ENCODE measurements at places on chromosomes 1 and 21. TPM values are rescaled to one million over a fixed set of nuclear protein-coding genes. Genes with fewer than 3 reads are reported as not detected.

The POMGNT1 gene
- 40.5 TPM for total RNA-seq

The AMY2B gene
- total RNA-seq, result 0.65 TPM

The KRTAP24-1 gene
- total RNA-seq, result not detected

The THAP3 gene
- total RNA-seq, result 13.5 TPM

The CORT gene
- 0.20 TPM for total RNA-seq

DNA sequence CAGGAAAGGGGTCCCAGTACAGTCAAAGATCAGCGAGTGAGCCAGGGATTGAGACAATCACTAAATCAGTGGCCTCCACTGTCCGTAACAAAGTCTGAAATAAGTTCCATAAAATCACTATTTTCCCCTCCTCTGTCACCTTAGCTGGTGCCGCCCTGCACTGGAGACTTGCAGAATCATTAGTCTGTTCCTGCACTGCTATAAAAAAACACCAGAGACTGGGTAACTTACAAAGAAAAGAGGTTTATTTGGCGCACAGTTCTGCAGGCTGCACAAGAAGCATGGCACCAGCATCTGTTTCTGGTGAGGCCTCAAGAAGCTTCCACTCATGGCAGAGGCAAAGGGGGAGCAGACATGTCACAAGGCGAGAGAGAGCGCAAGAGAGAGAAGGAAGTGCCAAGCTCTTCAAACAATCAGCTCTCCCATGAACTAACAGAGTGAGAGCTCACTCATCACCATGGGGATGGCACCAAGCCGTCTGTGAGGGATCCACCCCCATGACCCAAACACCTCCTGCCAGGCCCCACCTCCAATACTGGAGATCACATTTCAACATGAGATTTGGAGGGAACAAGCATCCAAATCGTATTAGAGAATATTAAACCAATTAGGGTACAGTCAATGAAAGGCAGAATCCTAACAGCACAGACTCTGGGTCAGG, 129.8 kb upstream of the TIAM1 start:
- DNase-seq, result no peak

DNA sequence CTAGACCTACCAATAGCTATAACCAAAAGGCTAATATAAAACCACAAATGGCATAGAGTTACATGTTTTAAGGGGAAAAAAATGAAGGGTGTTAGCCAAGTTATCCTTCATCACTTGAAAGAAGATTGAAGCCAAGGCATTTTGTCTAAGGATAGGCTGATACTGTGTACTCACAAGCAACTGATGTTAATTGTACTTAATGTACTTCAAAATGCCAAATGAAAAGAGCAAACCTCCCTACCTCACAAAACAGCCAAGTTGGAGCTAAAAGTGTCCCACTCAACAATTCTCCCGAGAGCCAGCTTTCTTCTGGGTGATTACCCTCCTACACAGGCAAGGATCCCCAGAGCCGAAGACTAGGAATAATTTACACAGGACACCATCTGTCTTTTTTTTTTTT, 4.4 kb upstream of the IGSF3 start:
- DNase-seq, result no peak

DNA sequence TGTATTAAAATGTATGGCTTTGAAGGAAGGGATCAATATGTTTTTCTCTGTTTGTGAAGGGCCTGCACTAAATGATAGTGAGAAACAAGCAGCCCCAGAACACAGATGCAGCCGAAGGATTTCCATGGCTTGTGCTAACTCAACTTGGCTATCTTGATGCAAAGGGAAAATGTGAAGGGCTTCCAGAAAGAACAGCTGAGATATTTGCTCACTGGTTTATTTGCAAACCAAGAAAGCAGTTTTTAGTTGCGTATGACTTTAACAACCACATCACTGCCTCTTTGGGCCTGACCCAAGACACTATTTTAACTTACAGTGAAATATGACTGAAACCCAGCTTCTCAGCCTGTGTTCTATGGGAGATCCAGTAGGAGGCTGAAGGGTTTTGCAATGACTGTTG, 369.9 kb downstream of the SETD4 start:
- DNase-seq, result no peak

DNA sequence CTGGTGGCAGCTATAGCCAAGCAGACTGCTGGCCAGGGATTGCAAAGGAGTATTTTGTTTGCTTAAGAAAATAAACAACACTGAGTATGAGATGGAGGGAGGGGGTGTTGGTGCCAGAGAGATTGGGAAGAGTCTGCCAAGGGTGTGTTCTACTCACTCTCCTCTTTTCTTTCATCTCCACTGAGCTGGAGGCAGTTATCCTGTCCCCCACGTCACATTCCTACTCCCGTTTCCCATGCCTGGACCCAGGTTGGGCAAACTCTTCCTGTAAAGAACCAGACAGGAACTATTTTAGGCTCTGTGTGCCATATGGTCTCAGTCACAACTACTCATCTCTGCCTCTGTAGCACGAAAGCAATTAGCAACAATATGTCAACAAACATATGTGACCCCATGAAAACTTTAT, 1.4 kb upstream of the IL24 start:
- DNase-seq, result no peak

DNA sequence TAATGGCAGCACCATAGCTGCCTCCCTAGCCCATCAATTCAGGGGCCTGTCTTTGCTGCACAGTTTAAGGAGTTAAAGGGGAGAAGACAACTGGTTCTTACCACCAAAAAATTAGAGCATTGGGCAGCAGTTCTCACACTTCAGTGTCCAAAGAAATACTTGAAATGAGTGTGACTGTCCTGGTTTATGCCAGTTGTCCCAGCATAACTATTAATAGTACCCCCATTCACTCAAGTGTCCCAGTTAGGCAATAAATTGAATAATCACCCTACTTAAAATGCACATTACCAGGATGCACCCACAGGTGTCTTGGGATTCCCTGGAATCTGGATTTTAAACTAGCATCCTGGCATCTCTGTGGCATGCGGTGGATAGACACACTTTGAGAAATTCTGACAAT, 51.1 kb downstream of the FAM163A start:
- no peak for DNase-seq

GRCh38 chr1:55707846-55708245, 492.7 kb upstream of the USP24 start:
- DNase-seq, result no peak

- peak; percentile 31 for DNase-seq
These were observed 25.5 kb upstream of the CAP1 start for GRCh38 chr1:40014812-40015594.

DNA sequence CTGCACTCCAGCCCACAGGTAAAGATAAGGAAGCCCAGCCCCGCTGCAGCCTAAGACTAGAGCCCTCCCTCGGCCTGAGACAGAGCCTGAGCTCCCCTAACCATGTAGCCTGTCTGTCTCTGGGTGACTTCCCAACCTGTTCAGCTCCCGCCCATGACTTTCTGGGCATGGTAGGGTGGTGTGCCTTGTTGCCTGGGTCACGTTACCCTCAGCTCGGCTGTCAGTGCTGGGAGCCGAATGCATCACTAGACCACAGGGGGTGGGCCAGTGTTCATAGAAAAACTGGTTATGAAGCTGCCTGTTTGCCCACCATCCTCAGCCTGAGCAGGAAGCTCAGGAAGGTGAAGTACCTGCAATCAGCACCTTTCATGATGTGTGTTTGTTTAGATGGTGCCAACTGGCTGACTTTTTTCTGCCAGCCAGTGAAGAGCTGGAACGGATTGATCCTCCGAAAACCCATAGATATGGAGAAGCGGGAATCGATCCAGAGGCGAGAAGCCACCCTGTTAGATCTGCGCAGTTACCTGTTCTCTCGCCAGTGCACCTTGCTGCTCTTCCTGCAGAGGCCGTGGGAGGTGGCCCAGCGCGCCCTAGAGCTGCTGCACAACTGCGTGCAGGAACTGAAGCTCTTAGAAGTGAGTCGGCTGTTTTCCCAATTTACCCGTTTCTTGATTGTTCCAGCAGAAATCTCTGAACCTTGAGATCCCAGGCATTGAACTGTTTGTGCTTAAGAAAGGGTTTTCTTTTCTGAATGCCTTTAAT, 43.9 kb upstream of the PWP2 start:
- no peak for DNase-seq
